ENCODE measurements at places on chromosomes 1 and 21.

- H3K4me1 ChIP-seq = no peaks in the 10 kb centered on the region
- H3K36me3 ChIP-seq = no peaks in the 10 kb centered on the region
- DNase-seq = no peak
- H3K4me3 ChIP-seq = no peak overlapping the region
Measured at GRCh38 chr21:16594191-16594590, 864.4 kb downstream of the USP25 start.

DNA sequence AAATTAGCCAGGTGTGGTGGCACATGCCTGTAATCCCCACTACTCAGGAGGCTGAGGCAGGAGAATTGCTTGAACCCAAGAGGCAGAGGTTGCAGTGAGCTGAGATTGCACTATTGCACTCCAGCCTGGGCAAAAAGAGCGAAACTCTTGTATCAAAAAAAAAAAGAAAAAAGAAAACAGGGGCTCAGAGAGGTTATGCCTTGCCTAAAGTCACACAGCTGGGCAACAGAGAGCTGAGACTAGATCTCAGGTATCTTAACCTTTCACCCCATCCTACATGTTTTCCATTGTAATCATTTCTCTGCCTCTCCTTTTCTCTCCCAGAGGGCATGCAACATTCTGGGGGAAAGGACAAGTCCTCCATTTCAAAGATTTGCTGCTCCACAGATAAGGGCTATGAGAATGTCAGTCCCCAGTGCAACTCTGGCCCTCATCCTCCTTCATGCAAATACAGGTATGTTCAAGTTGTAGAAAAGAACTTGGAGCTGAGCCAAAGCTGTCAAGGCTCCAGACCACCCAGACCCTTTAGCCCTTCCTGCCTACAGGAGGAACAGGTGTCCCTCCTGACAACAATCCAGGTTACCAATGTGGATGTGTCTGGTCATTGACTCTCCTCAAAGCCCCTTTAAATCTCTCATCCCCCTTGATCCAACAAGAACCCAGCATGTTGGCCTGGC is 6.9 kb downstream of the SLC9A1 start:
- no peak overlapping the region for H3K4me3 ChIP-seq
- peaks cover 11% of the 10 kb centered on the region for H3K36me3 ChIP-seq
- H3K27me3 ChIP-seq = no peaks in the 10 kb centered on the region
- DNase-seq = no peak
- peaks cover 50% of the 10 kb centered on the region for H3K4me1 ChIP-seq
- H3K27ac ChIP-seq = no peak overlapping the region

DNA sequence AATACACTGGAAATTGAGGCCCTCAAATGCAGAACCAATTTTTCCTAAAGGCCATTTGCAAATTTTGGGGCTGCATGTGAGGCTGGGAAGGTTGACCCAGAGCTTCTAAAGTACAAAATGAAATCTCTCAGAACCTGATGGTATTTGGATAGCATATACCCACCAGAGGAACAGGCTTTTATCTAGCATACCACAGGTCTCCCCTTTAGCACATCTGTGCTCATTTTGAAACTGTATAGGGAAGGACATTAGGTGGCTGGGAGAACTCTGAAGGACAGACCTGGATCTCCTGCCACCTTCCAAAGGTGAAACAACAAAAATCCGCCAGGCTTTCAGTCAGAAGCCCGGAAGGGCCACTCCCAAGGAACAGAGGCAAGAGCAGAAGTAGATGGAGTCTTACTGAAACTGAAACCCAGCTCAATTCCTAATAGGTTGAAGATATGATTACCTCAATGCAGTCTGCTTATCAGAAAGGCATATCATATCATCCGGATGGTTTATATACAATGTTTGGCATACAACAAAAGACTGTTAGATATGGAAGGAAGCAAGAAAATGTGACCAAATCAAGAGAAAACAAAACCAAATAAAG is 11.6 kb downstream of the CD55 start:
- H3K27ac ChIP-seq = peak overlapping the region; percentile 64
- H3K4me1 ChIP-seq = peaks cover 82% of the 10 kb centered on the region
- H3K27me3 ChIP-seq = peaks cover 2% of the 10 kb centered on the region
- H3K36me3 ChIP-seq = peaks cover 68% of the 10 kb centered on the region
- no peak for DNase-seq
- H3K4me3 ChIP-seq = peak overlapping the region; percentile 51

DNA sequence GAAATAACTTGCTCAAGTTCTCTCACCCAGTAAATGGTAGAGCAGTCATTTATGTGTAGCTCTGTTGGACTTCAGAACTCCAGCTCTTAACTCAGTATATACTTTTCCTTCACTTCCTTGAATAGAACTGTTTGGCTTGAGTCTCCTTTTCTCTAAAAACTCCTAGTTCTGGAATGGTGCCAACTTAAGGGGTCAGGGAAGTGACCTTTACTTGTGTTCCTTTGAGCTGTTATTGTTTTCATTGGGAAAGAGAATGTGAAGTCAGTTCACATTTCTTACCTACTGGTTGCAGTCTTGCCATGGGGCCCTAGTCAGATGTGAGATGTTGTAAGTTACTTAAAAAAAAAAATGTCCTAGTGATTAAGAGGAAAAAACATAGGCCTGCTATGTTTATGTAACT is 77.0 kb upstream of the MACF1 start:
- H3K36me3 ChIP-seq = no peaks in the 10 kb centered on the region
- no peaks in the 10 kb centered on the region for H3K27me3 ChIP-seq
- H3K4me1 ChIP-seq = peaks cover 3% of the 10 kb centered on the region
- no peak overlapping the region for H3K4me3 ChIP-seq

- no peaks in the 10 kb centered on the region for H3K4me1 ChIP-seq
- no peak for DNase-seq
- no peaks in the 10 kb centered on the region for H3K27me3 ChIP-seq
Measured at GRCh38 chr1:107677697-107678096, 287.3 kb downstream of the VAV3 start.

DNA sequence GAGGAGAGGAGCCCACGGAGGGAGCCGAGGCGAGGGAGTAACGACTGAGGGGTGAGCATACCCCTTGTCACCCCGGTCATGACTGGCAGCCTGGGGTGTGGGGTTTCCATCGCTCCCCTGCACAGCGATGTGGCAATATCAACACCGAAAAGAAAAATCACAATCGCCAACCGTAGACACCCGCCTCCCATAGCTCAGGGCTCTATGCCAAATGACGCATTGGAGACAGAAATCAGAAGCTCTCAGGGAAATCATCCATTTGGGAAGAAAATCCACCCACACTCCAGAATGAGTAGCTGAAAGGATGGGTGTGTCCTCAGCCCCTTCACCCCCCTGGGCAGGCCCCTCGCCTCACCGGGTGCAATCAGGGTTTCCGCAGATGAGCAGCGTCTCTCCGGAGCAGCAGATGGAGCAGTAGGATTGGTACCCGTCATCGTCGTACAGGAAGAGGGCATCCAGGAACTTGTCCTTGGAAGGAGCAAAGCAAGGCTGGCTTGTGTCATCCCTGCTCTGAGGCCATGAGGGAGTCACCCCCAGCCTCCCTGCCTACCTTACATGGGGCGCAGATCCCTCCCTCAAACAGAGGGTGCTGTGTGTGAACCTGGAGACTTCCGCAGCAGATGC is 2.5 kb downstream of the DNMT3L start:
- peaks cover 6% of the 10 kb centered on the region for H3K27me3 ChIP-seq
- no peak overlapping the region for H3K4me3 ChIP-seq
- H3K27ac ChIP-seq = no peak overlapping the region

DNA sequence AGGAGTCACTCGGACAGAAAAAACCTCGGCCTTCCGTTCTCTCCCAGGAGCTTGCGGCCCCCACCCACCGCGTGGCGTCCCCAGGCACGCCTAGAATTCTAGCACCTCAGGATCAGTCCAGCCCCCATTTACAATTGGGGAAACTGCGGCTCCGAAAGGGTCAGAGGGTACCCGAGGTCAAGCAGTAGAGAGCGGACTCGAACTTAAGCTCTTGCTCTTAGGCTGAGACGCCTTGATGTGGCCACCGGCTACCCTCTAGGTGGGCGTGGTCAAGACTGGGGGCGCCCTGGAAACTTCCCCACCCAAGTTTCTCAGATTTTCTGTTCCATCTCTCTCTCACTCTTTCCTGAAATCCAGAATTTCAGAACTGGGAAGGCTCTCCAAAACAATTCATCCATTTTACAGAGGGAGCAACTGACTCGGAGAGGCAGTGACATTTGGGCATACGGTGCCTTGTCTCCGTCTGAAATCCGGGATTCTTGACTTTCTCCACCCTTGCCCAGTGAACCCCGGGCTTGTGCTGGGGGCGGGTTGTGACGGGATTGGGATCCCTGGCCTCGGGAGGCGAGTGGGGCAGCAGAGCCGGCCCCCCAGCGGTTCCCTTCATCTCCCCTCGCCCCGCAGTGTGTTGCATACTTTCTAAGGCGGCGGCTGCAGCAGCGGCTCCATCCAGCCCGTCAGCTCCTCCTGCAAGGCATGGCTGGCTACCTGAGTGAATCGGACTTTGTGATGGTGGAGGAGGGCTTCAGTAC is 777 bp downstream of the AZIN2 start:
- H3K36me3 ChIP-seq = no peaks in the 10 kb centered on the region
- H3K4me1 ChIP-seq = peaks cover 19% of the 10 kb centered on the region
- no peak for DNase-seq
- no peak overlapping the region for H3K27ac ChIP-seq

DNA sequence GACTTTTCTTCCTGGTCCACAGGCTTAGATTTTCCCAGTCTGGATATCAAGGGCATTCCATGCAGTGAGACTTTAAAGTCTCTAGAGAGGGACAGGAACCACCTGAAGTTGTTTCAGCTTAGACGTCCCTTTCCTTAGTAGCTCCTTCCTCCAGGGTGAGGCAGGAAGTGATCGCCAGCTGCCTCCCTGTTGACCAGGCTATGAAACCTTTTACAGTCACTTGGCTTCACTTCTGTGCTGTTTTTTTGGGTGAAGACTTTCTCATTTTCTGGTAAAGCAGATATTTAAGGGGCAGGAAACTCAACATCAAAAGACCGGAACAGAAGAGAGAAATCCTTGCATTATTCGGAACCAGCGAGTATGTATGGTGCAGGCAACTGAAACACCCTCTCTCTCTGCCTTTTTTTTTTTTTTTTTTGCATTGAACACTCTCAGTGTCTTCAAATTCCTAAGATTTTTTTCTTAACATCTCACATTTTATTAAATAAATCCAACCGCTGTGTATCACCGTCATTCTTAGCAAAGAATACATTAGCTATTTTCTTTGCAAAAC is 234.6 kb upstream of the IRF2BP2 start:
- H3K27me3 ChIP-seq = peaks cover 3% of the 10 kb centered on the region
- peaks cover 8% of the 10 kb centered on the region for H3K36me3 ChIP-seq
- no peak for DNase-seq

GRCh38 chr1:60864722-60865121 is 217.6 kb upstream of the NFIA start:
- DNase-seq = no peak
- no peak overlapping the region for H3K27ac ChIP-seq
- peaks cover 3% of the 10 kb centered on the region for H3K27me3 ChIP-seq
- no peaks in the 10 kb centered on the region for H3K36me3 ChIP-seq
- no peak overlapping the region for H3K4me3 ChIP-seq

DNA sequence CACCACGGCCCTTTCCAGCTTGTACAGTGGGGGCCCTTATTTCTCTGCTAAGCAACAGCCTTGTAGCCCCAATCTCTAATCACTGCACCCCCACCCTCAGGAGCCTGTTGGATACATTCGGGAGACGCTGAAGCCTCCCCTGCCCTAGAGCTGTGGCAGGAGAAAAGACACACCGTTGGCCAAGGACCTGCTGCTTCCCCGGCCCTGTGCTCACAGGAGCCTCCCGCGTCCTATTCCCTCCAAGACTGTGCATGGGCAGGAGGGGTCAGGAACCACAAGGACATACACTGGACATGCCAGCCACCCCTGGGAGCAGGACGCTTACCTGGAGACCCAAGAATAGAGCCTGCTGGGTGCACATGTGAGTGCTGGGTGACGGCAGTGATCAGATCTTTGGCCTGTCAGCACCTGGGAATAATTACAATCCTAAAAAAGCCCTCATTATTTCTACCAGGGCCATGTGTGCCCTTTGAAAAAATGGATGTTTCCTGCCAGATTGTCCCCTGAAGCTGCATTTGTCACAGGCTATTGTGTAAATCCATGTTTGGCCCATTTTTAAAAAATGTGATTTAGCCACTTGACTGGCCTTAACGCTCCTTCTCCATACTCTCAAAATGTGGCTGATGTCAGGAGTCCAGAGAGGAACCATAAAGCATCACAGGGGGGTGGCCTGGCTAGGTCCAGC is 590.6 kb downstream of the MATN1 start:
- H3K27ac ChIP-seq = no peak overlapping the region
- DNase-seq = no peak
- peaks cover 2% of the 10 kb centered on the region for H3K27me3 ChIP-seq

GRCh38 chr1:245327360-245327759 is 172.6 kb downstream of the KIF26B start:
- H3K36me3 ChIP-seq = no peaks in the 10 kb centered on the region
- H3K4me1 ChIP-seq = no peaks in the 10 kb centered on the region
- no peak overlapping the region for H3K27ac ChIP-seq
- no peak for DNase-seq
- no peak overlapping the region for H3K4me3 ChIP-seq

GRCh38 chr1:20180129-20180843 is 5.6 kb upstream of the UBXN10 start:
- H3K27me3 ChIP-seq = no peaks in the 10 kb centered on the region
- peaks cover 17% of the 10 kb centered on the region for H3K36me3 ChIP-seq
- peak overlapping the region; percentile 48 for H3K27ac ChIP-seq
- H3K4me1 ChIP-seq = peaks cover 52% of the 10 kb centered on the region
- H3K4me3 ChIP-seq = no peak overlapping the region
- DNase-seq = no peak

DNA sequence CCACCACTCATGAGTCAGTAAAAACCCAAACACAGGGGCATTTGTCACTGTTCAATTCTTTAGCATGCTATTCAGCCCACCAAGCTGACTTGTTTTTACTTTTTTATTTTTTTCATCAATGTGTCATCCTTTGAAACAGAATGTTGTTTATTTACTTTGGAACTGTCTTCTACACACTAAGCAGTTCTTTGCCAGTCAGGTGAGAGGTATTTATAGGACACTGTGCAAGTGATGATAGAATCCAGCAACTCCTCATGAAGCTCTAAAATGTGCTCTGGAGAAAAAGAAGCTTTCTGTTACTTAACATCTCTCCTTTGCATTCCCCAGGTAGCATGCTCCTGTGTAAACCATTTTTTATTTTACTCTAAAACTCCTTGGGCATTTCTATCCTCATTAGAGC is 582.0 kb upstream of the TMPRSS15 start:
- no peaks in the 10 kb centered on the region for H3K27me3 ChIP-seq
- H3K27ac ChIP-seq = no peak overlapping the region
- H3K4me1 ChIP-seq = no peaks in the 10 kb centered on the region

DNA sequence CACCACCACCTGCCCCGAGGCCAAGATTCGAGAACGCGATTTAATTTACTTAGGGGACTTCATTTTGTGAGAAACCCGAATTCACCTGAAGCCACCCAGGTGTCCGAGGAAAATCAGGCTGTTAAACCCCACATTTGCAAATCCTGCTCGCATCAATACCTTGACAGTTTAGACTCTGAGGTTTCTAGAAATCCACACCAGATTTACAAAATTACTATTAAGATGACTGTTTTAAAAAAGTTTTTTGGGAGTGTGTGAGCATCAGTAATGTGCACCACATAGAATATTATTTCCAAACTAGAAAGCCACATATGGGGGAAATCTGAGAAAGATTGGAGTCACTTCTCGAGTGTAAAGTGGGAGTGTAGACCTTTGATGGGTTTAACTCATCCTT is 685 bp downstream of the RIMKLA start:
- H3K27ac ChIP-seq = no peak overlapping the region
- H3K4me3 ChIP-seq = peak overlapping the region; percentile 77
- no peaks in the 10 kb centered on the region for H3K36me3 ChIP-seq
- H3K4me1 ChIP-seq = peaks cover 22% of the 10 kb centered on the region
- no peak for DNase-seq

- H3K27ac ChIP-seq = no peak overlapping the region
- H3K36me3 ChIP-seq = peaks cover 2% of the 10 kb centered on the region
- no peaks in the 10 kb centered on the region for H3K27me3 ChIP-seq
- no peaks in the 10 kb centered on the region for H3K4me1 ChIP-seq
- no peak overlapping the region for H3K4me3 ChIP-seq
- DNase-seq = no peak
Measured at GRCh38 chr1:74205266-74205665, 7.2 kb downstream of the FPGT start.
